ENCODE measurements at places on chromosomes 7 and 10.

DNA sequence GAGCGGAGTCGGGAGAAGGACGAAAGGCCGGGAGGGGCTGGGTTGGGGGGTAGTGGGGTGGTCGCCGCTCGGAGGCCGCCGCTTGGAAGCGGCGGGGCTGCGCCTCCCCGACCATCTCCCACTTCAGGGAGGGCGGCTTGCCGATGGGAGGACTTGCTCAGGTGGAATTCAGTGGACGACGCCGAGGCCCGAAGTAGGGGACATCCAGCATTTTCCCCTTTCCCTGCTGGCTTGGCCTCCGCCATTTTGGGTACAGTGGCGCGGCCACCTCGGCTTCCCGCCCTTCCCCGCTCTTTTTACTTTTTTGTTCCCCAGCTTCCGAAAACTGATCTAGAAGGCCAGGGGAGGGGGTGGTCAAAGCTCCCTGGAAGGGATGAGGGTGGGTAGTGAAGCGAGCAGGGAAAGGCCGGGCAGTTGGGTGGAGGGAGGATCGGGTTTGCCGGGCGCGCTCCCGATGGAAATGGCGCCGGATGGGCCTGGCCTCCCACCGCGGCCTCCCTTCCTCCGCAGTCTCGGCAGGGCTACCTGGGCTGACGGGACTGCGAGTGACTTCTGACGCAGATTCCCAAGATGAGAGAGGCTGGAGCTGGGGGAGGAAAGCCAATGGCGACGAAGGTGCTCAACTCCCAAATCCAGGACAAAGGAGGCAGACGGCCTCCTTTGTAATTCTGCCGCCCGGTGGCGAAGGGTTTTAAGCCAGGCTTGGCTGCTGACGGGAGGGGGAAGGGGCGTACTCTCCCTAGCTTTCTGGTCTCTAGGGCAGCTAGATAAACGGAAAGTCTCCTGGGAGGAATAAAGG is at the start of gene PBLD:
PBLD (minus strand) TSS at position 670 of the 799 bp plus-strand sequence. CDS start 26,084 bp downstream, outside the sequence.
- peak; percentile 19 for DNase-seq

DNA sequence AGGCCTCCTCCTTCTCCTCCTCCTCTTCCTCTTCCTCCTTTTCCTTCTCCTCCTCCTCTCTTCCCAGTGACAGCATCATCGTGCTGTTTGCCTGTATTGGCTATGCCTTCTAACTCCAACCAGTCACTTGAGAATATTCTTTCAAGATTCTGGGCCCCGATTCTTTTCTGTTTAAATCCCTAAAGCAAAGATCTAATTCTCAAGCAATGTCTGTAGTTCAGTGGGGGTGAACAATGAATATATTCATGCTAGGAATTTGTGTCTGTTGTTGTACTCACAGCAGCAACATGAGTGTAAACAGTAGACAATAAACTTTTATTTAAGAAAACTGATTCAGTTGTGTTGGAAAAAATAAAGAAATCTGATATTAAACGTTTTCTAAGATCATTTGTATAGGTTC is 30.7 kb downstream of the NUDT5 start:
- no peak for DNase-seq

DNA sequence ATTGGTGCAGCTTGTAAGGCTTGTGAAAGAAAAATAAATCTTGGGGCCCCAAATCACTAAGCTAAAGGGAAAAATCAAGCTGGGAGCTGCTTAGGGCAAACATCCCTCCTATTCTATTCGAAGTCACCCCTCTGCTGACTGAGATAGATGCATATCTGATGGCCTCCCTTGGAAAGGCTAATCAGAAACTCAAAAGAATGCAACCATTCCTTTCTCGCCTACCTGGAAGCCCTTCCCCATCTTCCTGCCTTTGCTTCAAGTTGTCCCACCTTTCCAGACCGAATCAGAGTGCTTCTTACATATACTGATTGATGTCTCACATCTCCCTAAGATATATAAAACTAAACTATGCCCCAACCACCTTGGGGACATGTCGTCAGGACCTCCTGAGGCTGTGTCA is 240.3 kb downstream of the SKIDA1 start:
- DNase-seq: no peak

DNA sequence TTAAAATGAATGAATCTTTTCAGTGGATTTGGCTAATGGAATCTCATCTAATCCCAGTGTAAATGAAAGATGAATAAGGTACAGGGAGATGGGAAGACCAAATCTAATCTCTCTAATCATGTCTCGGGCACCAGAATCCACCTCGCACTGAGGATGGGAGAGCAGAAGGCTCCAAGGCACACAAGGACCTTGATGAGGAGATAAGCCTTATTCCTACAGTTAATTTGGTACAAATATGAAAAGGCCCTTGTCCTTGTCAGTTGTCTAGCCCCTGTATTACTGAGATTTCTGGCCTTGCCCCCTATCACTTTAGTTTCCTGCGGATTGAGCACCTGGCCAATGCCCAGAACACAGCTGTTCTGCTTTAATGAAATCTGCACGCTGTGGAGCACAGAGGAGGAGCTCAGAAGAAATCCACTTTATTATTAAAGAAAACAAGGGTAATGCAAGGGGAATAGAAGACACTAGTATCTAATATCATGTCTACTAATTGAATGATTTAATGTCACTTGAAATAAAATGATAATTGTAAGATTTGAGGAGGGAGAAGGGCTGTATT is 321.4 kb upstream of the HGF start:
- no peak for DNase-seq

DNA sequence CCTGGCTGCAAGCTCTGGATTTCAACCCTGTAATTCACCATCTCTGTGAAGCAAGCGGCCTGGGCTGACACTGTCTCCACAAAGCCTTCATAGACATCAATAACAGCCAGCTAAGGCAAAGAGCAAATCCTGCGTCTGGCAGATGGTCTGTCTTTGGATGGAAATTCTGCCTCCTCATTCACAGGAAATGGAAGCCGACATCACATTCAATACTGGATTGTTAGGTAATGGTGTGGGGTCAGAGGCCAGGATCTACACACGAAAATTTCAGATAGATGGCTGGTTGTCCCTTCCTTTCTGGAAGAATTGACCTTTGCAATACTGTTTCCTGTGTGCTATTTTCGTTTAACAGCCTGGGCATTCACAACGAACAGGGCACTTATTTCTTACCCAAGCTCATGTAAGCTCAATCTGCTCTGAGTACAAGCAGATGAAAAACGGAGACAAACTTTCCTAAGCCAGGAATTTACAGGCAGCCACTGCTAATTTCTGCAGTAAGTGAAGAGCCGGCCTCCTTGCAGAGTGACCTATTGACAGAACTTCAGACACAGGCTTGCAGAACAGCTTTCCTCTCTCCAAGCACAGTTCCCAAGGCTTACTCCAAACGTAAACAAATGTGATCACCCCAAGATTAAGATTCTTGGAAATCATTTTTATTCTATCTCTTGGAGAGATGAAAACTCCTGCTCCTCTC is 3.1 kb upstream of the ADAM12 start:
- no peak for DNase-seq

GRCh38 chr7:42244828-42245227 is 7.8 kb upstream of the GLI3 start:
- DNase-seq: no peak

DNA sequence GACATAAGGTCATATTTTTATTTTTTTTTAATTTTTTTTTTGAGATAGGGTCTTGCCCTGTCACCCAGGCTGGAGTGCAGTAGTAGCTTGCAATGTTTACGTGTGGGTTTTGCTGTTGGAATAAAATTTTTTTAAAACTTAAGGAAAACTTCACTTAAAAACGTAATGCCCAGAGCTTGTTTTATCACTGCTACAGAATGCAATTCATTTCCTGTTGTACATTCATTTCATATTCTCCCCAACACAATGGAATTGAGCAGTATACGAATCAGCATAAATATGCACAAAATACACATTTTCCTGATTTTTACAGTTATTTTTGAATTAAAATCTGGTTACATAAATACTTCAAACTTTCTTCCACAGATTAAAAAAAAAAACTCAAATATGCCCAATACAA is 40.3 kb downstream of the RSU1 start:
- no peak for DNase-seq

- DNase-seq: no peak
Observed at GRCh38 chr10:5453749-5454489, 41.6 kb downstream of the NET1 start.

- DNase-seq: no peak
Observed at GRCh38 chr7:41688012-41688625, 14.8 kb downstream of the INHBA start.

DNA sequence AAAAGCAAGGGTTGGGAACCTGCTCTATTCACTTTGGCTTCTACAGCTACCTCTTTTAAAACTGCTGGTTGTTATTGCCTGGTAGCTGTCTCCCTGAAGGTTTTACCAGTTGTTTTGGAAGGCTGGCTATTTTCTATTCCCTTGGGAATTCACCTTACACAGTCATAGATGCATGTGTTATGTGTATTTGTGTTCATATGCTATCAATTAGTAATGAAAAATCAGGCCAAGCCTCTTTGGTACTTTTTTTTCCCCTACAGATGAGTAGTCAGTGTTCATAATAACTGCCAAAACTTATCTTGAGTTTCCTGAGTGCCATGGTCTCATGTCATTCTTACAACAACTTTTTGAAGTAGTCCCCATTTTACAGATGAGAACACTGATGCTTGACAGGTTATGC is 738.0 kb upstream of the GALNT17 start:
- no peak for DNase-seq

DNA sequence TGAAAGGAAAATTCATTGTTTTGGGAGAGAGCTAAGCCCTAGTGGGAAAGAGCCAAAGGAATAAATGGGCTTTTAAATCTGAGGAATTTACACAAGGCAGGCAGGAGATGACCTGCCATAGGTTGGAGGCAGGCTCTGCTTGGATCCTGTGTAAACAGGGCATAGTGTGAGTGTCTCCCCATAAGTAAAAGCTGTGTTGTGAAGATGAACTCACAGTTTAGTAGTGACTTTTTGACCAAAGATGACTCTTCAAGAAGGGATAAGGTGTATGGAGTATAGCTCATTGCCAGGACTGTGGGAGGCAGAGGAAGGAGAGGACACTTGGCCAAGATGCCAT is 63.2 kb downstream of the KAT6B start:
- DNase-seq: no peak

DNA sequence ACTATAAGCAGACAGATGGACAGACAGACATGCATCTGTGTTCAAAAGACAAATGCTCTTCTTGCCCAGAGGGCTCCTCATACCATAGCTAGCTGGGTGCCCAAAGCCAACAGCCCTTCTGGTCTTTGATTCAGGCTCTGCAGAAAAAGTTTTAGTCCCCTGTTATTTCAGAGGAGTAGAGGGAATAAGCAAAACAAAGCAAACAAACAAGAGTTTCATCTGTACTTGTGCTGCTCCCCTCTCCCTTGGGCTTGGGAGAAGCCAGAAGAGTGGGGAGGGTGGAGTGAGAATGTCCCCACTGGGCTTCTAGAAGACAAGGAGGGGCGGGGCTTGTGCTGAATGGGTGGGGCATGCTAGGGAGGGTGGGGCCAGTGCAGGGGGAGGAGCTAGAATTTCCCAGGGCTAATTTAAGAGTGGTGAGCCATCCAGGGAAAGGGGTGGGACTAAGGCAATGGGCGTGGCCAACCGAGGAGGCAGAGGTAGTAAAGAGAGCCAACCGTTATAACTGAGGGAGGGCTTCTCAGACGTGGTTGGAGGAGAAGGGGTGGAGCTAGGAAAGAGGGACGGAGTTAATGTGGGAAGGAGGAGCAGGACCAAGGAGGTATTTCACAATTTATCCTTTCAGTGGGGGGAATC is 101.2 kb upstream of the MGMT start:
- no peak for DNase-seq

- no peak for DNase-seq
Observed at GRCh38 chr7:147197006-147197405, 1080.4 kb downstream of the CNTNAP2 start.

DNA sequence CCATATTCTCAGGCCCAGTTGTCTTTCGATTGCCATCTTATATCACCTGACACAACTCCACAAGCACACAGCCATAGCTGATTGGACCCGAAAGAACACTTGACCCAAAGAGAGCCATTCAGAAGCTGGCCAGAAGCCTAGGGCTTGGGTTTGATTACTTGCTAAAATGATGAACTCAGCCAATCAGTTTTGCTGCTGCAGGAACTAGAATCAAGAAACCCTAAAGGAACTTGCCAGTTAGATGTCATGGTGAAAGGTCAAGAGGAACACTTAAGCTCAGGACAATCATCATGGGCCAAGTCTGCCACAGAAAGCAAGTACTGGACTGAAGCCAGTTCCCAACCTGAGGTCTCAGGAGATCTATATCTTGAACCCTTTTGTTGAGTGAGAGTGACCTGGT is 150.0 kb downstream of the SGMS1 start:
- DNase-seq: no peak

- no peak for DNase-seq
Observed at GRCh38 chr7:77498659-77499379, 38.3 kb upstream of the PTPN12 start.

- no peak for DNase-seq
Observed at GRCh38 chr10:123884907-123885381, 6.7 kb downstream of the CPXM2 start.

- no peak for DNase-seq
Observed at GRCh38 chr7:8117195-8117594, 144.8 kb downstream of the ICA1 start.

DNA sequence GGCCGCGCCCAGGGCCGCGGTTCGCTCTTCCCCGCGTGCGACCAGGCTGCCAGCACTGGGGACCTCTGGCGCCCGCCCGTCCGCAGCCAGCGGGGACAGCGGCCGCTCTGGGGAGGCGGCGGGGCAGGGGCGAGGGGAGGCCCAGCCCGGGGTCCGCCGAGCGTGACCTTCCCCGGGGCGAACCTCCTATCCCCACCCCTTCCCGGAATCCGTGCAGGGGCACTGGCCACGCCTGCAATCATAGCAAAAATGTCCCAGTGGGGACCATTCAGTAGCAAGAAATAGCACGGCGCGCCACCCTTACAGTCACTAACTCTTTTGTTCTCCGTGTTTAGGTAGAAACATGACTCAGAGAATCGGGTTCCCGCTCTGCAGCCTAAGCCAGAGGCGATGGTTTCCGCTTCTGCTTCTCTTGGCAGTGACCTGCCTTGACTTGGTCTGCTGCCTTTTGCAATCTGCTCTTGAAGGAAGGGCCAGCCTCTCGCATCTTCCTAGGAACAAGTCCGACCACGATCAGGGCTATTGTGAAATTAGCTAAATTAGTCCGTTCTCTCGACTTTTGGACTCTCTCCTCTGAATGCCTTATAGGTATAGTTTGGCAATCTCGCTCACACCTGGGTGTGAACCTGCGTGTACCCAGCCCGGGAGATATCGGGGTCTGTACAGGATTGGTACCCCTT is 79.3 kb upstream of the ACBD5 start:
- DNase-seq: no peak

DNA sequence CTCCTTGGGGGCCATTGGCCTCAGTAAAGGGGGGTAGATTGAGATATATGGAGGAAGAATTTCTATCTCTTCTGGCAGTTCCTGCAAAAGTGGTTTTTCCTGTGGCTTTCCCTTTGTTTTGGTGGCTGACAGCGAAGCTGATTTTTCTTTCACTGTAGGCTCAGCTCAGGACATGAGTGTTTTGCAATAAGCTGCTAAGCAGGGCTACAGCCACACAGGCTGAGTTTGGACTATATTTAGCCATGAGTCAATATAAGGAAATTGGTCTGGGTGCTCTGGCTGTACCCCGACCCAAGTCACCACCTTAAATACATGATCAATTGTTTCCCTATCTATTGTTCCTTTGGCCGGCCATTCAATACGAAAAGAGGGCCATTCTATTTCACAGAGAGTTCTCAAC is 212.7 kb upstream of the KCND2 start:
- no peak for DNase-seq

GRCh38 chr10:25713894-25714240 is 220.2 kb upstream of the MYO3A start:
- DNase-seq: no peak

GRCh38 chr10:59831658-59832503 is 74.5 kb downstream of the CCDC6 start:
- DNase-seq: no peak

- no peak for DNase-seq
Observed at GRCh38 chr10:11921800-11922392, 98.7 kb downstream of the PROSER2 start.

- DNase-seq: no peak
Observed at GRCh38 chr10:115882021-115882420, 391.0 kb downstream of the GFRA1 start.
